ENCODE measurements at places on chromosomes 7 and 10.

- DNase-seq = no peak
Measured at GRCh38 chr10:2908851-2909630, 158.3 kb upstream of the PFKP start.

- DNase-seq = no peak
Measured at GRCh38 chr7:146791344-146792285, 675.0 kb downstream of the CNTNAP2 start.

DNA sequence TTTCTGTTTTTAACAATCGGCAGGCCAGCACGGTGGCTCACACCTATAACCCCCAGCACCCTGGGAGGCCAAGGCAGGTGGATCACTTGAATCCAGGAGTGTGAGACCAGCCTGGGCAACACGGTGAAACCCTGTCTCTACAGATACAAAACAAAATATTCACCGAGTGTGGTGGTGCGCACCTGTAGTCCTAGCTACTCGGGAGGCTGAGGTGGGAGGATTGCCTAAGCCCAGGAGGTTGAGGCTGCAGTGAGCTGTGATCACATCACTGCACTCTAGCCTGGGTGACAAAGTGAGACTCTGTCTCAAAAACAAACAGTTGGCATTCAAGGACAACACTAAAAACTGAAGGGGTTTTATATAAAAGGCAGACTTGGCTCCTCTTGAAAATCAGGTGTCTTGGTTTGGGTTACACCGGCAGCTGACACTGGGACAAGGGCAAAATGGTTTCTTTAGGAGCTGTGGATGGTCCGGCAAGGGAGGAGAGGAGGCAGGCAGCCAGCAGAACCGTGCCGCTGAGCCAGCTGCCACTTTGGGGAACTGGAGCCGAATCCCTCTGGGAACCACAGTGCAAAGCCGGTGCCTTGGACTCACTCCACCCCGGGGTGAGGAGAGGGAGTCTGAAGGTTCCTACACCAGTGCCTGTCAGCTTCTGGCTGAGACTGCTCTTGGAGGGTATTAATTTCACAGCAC, 52.6 kb downstream of the CHST3 start:
- DNase-seq = no peak

DNA sequence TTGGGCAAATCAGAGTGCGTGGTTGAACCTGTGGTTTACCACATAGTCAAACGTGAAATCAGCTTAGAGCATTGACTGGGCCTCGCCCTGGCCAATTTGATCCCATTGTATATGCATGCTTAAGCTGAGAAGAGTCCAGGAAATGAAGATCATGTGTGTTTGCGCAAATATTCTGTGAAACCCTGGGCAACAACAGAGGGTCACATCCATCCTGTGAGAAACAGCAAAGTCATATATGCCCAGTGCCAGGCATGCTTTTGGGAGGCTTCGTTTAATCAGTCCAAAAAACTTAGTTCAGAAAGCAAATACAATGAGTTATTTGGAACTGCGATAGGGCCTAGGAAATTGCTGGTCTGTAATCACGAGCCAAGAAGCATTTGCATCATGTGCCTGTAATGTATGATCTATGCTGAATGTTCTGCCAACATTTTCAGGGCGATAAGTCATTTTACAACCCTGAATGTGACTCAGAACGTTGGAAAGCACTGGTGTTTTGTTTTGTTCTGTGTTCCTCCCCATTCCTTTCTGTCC, 412.1 kb upstream of the CELF2 start:
- DNase-seq = no peak

DNA sequence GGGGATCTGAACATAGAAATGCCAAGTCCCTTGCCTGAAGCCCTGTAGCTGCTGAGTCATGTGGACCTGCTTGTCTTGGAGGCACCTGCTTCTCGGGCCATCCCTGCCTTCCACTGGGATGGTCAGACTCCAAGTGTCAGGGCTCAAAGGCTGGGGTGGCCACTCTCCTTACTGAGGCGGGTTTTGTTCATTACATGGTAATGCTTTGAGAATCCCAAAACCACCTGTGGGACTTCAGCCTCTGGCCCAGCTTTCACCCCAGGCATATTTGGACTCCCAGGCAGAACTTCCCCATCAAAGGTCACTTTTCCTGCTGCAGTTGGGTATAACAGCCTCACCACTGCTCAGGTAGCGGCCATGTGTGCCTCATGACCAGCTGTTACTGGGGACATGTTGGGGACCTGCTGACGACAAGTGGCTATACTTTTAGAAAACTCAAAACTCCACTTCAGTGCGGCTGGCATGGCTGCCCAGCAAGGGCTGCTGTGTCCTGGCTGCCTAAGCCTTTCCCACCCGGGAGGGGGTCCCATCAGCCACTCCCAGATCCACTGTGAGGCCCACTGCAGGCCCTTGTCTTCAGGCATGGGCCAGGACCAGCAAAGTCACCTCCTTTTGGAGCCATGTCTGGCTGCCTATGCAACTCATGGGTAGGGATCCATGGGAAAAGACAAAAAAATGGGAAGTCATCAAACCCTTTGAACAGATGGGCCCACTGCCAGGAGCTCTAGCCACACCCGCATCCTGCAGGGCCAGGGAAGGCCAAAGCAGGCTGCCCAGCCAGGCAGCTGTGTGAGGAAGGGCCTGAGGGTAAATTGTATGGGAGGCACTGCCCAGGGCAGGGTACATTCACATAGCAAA, 96.7 kb downstream of the ARHGAP22 start:
- DNase-seq = no peak

DNA sequence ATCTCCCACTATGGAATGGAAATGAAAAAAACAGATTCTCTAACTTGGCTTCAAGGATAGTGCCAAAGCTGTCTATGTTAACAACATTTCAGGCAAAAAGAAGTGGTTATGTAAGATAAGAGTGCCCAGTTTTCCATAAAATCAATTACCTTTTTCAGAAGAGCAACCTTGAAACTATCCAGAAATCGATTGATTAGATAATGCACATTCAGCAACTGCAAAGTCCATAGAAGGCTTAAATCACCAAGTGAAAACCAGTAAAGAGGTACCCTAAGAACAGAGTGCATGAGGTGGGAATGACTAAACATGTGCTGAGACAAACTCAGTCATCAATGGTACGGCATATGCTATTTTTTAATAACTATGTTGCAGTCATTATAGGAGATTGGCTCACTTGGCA, 71.9 kb upstream of the TNKS2 start:
- no peak for DNase-seq

DNA sequence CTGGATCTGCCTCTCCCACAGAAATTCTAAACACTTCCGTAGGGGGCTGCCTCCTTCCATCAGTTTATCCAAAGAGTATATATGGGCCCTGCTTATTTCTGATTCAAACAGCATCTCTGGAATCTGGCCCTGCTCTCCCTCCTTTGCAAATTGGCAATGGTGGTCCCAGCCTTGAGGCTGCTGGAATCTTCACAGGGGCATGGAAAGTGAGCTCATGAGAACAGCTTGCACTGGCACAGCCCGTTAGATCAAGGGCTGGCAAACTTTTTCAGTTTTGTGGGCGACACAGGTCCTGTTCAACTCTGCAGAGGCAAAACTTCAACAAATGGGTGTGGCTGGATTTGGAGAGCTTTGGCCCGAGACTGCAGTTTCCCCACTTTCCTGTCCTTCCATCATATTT, 526.9 kb downstream of the KCNMA1 start:
- DNase-seq = no peak

DNA sequence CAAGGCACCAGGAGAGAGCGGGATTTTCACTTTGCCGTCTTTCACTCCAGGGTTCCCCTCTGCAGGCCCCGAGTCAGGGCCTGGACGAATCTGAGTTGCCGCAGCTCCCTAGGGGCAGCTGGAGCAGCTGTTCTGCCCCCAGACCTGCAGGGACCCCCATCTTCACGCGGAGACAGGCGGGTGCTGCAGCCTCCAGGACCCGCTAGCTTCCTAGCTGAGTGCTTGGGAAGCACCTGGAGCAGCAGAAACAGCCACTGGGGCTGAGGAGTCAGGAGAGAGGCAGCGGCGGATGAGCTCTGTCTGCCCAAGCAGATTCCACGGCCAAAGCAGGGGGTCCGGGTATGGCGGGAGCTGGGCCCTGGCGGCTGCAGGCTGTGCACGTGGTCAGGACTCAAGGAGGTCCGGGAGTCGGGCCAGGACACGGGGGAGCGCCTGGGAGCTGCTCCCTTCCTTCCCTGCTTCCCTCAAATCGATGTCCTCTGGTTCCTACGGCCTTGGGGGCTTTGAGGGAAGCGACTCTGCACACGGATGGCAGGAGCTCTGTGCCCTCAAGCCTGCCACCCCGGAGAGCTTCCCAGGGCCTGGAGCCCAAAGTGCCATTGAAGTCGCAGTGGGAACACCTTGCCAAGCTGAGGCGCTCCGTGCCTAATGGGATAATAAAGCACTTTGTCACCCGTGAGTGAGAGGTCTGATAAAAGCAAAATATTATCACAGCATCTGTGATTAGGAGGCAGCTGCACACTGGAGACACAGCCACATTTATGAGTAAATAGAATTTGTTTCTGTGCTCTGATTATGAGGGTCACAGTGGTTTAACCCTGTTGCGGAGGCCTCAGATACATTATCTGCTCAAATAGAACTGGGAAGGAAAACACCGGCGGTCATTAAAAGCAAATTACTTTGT, 17.2 kb downstream of the MNX1 start:
- no peak for DNase-seq

GRCh38 chr7:83996879-83997278, 197.7 kb downstream of the SEMA3A start:
- DNase-seq = no peak

- DNase-seq = no peak
Measured at GRCh38 chr7:151398446-151399304, 11.2 kb downstream of the WDR86 start.

GRCh38 chr10:63467841-63468240, 2.1 kb upstream of the JMJD1C start:
- no peak for DNase-seq

DNA sequence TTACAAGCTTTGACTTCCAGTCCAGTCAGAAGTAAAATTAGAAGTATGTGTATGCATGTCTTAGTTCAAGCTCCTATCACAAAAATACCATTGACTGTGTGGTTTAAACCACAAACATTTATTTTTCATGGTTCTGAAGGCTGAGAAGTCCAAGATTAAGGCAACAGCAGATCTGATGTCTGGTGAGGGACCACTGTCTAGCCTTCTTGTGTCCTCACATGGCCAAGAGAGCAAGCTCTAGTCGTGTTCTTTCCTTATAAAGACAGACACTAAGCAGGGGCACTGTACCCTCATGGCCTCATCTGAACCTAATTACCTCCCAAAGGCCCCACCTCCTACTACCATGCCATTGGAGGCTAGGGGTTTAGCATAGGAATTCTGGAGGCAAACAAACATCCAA, 41.3 kb upstream of the ARL4A start:
- DNase-seq = no peak

GRCh38 chr10:113802997-113803396, 50.9 kb downstream of the DCLRE1A start:
- DNase-seq = no peak

DNA sequence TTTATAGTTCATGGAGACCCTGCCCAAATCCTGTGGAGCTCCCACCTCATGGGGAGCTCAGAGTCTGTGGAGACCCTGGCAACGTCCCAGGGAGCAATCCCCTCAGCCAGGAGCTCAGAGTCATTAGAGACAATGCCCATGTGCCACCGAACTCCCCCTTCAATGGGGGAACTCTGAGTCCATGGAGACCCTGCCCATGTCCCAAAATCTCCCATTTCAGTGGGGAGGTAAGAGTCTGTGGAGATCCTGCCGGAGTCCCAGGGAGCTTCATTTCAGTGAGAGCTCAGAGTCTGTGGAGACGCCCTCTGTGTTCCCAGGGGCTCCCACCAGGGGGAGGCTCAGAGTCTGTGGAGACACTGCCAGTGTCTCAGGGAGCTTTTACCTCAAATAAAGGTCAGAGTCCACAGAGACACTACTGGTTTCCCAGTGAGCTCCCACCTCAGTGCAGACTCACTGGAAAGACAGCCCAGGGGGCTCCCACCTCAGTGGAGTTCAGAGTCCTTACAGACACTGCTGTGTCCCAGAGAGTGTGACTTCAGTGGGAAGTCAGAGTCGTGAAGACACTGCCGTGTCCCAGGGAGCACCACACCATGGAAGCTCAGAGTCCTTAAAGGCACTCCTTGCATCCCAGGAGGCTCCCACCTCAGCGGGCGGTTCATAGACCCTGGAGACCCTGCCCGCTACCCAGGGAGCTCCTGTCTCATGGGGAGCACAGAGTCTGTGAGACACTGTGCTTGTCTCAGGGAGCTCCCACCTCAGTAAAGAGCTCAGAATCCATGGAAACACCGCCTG, 5.0 kb downstream of the MYO1G start:
- DNase-seq = no peak

GRCh38 chr7:88115816-88116215, 104.0 kb downstream of the SRI start:
- no peak for DNase-seq

DNA sequence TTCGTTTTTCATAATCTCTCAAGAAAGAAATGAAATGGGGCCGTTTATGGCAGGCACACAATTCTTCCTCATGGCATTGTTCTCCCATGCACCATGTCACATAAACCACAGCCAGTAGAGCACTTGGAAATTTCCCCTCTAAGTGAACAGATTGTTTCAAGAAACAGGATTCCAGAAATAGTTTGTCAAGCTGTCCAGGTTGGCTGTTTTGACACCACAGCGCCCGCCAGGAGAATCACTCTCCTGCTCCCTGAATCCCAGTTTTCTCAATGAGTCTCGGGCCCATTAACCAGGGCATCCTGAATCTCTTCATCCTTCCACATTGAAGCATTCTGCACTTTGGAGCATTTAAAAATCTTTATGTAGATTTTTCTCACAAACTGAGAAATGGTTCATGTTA, 172.2 kb upstream of the NEBL start:
- DNase-seq = no peak

DNA sequence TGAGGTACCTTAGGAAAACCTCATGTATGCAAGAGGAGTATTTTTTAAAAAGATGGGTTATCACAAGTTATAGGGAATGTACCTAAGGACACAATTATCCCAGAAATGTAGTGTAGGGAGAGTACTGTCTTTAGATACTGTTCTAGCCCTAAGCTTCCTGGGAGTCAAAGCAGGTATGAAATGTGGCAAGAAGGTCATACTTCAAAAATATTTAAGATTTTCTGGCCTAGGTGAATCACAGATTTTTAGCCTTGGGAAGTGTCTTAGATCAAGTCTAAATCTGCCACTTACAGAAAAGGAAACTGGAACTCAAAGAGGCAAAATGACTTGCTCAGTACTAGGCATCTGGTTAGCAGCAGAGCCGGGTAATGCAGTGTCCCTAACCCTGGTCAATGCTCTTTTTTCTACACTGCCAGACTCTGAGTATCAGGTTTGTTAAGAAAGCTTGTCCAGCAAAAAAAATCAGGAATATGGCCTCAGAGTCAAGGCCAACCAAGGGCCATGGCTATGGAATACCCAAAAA, 13.9 kb downstream of the PIK3AP1 start:
- DNase-seq = no peak

GRCh38 chr10:32357056-32357735, 10.2 kb upstream of the EPC1 start:
- DNase-seq = no peak

- DNase-seq = no peak
Measured at GRCh38 chr10:61752111-61753011, 89.6 kb downstream of the CABCOCO1 start.

GRCh38 chr10:73207883-73208282, 39.2 kb downstream of the DNAJC9 start:
- DNase-seq = no peak
